BE2C (cell line): ENCODE measurements at places on chromosomes 6 and 20.
A peak's percentile ranks its signal among the peaks of the same experiment; 100 is the strongest.

DNA sequence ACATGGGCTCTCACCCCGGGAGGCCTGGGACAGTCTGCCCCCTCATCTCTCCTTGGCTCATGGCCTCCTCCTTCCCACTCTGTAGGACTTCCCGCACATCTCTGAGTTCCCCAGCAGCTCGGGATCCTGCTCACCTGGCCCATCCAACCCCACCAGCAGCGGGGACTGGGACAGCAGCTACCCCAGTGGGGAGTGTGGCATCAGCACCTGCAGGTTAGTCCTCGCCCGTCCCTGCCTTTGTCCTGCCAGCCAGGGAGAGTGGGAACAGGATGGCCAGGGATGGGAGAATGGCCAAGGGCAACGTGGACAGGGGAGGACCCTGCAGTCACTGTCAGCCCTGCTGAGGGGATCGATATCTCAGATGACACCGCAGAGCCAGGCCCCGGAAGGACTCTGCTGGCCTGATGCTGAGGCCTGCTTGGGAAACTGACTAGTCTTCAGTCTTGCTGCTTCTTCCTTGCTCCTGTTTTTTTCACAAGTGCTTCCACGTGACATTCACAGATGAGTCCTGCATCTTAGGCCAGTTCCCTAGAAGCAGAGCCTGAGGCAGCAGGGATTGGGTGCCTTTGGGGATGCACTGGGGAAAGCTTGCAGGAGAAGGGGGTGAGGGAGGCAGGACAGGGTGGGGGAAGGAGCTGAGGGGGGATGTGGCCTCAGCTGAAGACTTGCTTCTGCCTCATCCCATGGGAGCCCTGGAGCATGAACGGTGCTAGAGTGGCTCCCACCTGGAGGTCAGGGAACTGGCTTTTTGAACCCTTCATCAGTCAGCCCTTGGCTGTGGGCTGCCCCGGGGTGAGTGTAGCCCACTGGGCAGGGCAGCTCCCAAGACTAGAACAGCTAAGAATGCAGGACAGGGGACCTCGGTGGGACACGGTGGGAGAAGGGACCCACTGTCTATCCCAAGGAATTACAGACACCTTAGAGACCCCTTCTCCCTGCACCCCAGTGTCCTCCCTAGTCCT is 120.1 kb downstream of the JPH2 start:
- no peak for DNase-seq

GRCh38 chr20:31908016-31908415 is 37.6 kb downstream of the TTLL9 start:
- no peak for DNase-seq

DNA sequence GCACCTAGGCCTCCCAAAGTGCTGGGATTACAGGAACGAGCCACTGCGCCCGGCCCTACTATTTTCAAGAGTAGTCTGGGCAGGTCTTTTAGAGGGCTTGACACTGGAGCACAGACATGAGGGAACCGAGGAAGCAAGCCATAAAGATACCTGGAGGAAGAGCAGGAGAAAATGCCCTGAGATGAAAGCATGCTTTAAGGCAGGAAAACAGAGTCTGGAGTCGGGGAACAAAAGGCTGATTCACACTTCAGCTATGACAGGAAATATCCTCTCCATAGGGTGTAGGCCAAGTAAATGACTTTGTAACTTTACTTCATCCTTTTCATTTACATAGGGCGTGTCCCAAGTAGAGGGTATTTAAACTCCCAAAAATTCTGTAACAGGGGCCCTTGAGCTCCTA is 4.3 kb upstream of the SERINC3 start:
- no peak for DNase-seq

DNA sequence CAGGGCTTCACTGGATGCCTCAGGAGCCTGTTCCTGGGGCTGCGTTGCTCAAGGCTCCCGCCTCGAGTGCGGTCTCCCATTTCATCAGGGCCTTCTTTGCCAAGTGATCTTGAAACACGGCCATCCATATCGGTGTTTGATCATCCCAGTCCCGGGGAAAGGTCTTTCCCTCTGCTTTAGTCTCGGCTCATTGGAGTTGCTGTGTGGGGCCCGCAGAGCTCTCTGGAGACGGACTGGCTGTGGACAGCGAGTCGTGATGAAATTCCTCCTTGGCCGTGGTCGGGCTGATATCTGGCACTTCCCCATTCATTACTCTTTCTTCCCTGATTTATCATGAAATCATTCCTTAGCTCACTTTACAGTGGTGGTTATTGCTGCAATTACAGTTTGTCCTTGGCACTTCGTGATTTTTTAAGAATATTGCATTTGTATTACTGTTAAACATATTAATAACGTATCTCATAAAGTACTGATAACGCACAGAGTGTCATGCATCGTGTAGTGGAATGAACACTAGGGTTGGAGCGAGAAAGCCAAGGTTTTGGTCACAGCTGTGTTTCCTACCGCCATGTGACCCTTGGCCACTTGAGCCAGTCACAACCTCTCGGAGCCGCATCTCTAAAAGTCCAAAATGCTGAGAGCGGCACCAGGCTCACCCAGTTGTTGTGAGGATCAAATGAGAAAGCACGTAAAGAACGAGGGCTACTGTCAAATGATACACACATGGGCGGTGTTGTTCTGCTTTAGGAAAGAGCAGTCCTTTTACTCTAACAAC is 71.8 kb downstream of the MTHFD1L start:
- DNase-seq, result no peak

DNA sequence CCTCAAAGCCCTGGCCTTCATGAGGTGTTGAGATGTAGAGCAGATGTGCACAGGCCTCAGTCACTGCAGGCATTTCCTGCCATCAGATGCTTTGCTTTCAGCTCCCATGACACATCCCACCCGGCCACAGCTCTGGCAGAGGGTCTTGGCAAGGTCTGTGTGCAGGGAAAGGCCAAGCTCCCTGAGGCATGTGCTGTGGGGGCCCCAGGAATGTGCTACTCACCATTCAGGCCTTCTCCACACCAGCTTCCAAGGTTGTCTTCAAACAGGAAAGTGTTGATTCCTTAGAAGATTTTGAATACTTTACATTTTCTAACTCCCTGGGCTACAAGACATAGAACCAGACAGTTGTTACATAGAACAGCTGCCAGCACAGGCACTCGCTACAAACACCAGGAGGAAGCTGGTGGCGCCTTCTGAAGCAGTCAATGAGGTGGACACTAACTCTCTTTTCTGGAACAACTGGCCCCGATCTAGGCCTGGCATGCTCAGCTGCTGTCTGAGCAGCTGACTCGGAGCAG is 27.8 kb downstream of the CASS4 start:
- DNase-seq, result no peak

DNA sequence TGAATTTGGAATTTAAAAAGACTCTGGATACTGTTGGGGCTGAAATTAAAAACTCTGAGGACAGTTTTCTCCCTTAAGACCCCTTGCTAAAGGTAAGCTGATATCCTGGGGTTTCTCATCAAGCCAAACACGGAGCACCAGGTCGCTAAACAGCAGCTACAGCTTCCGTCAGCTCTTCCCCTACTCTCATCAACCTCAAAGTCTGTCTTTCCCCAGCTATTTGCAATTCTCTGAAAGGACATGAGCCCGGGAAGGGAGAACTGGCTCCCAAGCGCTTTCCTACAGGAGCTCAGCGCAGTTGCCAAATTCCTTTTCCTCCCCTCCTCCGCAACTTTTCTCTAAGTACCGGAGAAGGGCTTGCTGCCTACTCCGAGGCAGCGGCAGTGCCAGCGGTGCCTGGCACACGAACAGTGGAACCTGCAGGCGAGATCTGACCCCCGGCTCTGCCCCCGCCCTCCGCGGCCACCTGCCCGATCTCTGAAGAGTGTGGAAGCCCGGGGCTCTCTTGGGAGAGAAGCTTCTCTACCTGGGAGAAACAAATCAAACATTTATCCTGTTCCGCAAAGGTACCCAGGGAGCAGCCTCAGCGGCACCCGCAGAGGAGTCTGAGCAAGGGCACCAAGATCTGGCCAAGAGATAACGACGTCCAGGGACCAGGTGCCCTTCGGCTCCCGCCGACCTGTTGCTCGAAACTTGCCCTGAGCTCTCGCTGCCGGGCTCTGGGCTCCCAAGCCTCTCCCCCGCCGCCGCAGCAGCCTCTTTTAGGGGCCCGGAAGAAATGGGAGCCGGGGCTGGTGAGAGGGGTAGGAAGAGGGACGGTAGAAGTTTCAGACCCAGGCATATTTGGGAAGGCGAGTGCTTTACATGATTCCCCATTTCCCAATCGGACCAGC is 2.2 kb downstream of the CBLN4 start:
- DNase-seq, result no peak

DNA sequence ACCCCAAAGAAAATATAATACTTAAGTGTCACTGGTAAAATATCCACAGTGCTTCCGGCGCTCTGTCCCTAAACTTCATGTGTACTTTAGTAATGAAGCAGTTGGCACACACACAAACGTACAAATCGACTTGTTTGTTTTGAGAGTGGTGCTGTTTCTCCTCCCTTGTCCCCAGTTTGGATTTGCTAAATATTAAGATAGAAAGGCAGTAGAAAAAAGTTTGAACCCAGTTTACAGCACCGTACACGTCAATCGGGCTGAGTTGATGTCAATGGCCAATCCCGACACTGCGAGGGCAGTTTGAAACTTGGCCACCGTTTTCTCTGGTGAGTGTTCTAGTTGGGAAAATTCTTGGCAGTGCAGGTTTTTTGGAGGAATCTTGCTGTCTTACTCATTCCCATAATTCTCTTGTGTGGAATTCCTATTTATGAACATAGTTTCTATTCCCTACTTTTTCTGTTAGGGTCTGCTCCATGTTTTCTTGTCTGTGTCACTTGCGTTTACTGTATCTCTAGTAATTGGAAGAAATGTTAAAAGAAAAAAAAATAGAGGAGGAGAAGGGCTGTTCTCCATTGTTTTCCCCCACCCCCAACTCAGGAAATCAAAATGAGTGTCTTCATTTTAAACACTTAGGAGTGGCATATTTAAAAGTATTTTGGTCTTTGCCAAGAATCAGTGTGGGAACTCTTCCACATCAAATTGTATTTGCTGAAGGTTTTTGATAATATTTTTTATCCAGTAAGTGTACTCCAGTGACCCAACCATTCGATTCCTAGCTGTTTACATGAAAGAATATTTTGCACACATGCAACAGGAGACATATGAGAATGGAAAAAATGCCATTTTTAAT is 72.3 kb downstream of the OR2B2 start:
- DNase-seq, result peak; percentile 47

DNA sequence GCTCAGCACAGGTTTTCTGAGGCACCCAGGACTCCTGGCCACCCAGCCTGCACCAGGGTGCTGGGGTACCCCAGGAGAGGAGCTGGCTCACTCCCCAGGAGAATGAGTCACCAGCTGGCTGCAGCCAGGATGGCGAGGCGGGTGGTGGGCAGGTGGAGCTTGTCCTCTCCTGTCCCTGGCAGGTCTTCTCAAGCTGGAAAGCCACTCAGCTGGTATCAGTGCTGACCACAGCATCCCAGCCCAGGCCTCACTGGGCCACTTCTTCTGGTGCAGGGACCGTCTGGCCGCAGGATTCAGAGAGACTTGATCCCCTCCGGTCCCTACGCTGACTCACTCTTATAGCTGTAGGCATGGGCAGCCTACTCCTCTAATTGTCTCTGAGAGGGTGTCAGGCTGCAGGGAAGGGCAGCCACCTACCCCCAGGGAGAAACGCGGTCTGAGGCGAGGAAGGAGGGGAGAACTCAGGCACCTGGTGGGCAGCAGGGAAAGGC is 22.2 kb downstream of the TFEB start:
- DNase-seq, result no peak

- no peak for DNase-seq
Measured at GRCh38 chr6:21186479-21187055, 407.0 kb upstream of the SOX4 start.

- DNase-seq, result no peak
Measured at GRCh38 chr6:110410511-110410910, 4.9 kb downstream of the DDO start.

DNA sequence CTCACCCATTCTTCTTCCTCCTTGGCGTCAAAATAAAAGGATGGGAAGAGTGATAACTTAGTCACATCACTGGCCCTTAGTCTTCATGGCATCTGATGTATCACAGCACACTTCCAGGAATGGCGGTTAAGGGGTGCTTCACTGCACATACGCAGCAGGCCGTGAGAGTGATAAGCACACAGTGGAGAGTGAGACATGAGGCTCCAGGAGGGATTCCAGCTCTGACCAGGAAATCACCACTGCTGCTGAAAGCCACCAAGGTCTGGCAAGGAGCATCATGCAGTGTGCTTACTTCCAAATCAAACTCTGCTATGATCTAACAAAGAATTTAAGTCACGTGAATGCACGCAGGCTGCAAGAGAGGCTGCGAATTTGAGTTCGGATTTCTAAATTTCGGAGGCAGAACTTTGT is 62.4 kb downstream of the ARID1B start:
- peak; percentile 68 for DNase-seq

- no peak for DNase-seq
Measured at GRCh38 chr6:163333701-163334663, 80.5 kb upstream of the QKI start.

GRCh38 chr6:52394251-52394666 is 25.9 kb upstream of the EFHC1 start:
- DNase-seq, result no peak

DNA sequence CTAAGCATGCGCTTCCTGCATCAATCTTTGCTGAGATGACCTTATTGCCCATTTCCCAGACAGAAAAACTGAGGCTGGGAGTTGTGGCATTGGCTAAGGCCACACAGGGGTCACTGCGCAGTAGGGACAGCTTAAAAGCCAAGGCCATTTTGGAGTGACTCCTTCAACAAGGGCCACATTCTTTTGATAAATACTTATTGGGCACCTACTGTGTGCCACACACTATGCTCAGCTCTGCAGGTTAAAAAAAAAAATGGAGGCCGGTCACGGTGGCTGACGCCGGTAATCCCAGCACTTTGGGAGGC is 108.6 kb downstream of the CEBPB start:
- DNase-seq, result no peak

DNA sequence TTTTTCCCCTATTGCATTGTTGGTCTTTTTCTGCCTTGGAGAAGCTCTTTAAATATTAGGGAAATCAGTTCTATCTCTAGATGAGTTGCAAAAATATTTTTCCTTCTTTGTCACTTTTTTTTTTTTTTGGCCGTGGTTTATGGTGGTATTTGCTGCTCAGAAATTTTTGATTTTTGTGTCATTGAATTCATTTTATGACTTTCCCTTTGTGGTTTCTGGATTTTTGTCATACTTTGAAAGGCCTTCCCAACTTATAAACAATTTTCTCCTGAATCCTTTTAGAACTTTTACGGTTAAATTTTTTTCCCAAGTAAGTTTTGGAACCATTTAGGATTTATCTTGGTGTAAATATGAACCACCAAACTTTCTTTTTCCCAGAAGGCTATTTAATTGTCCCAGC is 145.6 kb downstream of the GJA10 start:
- DNase-seq, result no peak

GRCh38 chr20:22098511-22098910 is 393.0 kb downstream of the PAX1 start:
- no peak for DNase-seq

DNA sequence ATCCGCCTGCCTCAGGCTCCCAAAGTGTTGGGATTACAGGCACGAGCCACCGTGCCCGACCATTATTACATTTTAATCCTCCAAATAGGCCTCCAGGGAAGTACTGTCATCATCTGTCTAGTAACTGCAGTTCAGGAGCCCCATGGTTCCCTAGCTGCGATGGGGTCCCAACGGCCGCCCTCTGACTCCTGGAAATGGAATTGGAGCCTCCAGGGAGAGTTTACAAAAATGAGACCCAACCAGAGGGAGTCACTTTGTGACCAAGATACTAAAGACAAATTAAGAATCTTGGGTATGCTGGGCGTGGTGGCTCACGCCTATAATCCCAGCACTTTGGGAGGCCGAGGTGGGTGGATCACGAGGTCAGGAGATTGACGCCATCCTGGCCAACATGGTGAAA is 36.7 kb downstream of the TFAP2C start:
- no peak for DNase-seq

- no peak for DNase-seq
Measured at GRCh38 chr6:49321561-49322072, 141.4 kb downstream of the MMUT start.

GRCh38 chr6:1894954-1895353 is 285.2 kb downstream of the FOXC1 start:
- DNase-seq, result no peak
